ENCODE measurements at places on chromosomes 1 and 21.

DNA sequence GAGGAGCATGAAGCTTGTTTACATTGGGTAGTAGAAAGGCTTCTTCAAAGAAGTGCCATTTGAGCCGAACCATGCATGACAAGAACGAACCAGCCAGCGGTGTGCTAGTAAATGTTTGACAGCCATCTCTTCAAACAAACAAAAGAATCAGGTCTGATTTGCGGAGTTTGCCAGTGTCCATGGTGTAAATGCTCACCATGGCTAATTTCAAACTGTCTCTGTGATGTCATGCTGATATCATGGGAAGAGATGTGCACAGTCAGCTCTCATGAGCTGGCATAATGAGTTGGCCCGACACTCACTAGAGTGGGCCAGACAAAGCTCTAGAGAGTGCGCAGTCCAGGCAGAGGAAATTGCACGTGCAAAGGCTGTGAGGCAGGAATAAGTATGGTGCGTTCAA is 101.1 kb downstream of the KAZN start:
- DNase-seq, result no peak

DNA sequence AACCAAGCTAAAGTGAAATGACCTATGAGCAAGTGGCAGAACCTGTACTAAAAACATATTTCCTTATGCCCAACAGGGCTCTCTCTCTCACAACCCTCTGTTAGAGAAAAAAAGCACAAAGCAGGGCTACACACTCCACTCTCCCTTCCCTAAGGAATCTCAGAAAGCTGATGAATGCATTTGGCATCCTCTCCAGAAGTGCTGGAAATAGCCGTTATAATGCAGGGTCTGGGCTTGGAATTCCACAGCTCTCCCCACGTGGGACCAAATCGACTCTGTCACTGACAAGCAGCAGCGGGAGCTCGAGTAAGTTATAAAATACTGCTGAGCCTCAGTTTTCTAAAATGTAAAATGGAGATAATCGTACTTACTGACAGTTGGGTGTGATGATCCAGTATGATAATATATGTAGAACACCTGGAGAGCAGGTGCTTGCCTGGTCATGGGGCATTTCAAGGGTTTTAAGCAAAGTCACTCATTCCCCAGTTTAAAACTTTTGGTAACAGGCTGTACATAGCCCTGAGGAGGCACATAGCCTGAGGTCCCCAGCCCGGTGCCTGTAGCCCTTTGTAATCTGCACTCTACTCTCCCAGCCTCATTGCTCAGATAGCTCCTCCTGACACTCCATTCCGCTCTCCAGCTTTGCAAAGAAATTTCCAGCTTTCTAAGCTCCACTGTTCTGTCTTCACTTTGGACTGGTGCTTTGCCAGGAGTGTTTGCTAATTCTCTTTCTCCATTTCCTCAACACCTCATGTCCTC is 175.6 kb upstream of the DAB1 start:
- DNase-seq, result no peak

DNA sequence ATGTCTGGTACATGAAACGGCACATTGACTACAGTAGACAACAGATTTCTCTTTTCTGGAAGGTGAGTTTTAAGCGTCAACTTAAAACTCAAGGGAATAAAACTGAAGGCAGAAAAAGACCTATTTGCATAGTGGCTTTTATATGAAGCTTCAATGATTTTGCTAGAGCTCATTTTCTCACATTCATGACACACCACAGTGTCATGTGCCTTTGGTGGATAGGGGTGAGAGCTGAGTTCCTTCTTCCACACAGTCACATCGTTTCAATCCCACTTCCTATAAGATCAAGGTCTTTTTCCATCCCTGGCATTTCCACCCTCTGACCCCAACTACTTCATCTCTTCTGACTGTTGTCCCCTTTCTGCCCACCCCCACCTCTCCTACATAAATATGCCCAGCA is 31.0 kb downstream of the IL12RB2 start:
- no peak for DNase-seq

- no peak for DNase-seq
These were observed 2.4 kb downstream of the PAQR7 start for GRCh38 chr1:25873120-25873519.

DNA sequence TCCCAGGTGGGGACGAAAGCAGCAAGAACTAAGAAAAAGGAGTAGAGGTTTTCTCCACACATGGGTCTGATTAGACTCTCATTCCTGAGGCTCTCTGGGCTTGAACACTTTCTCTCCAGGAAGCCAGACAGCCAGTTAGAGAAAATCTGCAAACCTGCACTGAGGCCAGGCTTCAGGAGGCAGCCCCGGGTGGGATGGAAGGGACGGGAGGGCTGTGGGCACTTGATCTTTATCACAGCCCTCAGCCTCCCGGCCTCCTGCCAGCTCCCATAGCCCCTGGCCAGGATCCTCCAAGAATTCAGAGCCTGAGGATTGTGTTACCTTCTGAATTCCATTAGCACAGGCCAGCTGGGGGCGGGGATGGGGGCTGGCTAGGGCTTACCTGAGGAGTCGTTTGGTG is 40.1 kb downstream of the SERTAD4 start:
- peak; percentile 72 for DNase-seq

- peak; percentile 82 for DNase-seq
These were observed 81.1 kb upstream of the AK4 start for GRCh38 chr1:65066766-65067490.

GRCh38 chr1:156809711-156810366 is 6.8 kb downstream of the SH2D2A start:
- DNase-seq, result no peak

DNA sequence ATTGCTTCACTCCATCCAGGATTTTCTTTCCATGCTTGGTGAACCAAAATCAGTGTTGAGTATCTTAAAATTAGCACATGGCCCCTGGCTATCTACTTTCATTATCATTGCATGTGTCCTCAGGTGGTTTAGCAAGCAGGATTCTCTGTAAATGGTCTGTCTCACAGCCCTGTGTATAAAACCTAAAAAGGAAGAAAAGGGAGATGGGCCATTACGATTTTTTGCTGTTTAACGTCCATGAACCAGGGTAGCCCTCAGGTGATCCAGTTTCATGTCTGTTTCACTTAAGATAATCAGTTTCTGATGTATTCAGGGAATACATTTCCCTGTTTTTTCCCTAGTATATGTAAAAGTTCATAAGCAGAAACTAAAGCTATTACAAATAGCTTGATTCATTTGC is 238.2 kb downstream of the NFIA start:
- DNase-seq, result no peak

DNA sequence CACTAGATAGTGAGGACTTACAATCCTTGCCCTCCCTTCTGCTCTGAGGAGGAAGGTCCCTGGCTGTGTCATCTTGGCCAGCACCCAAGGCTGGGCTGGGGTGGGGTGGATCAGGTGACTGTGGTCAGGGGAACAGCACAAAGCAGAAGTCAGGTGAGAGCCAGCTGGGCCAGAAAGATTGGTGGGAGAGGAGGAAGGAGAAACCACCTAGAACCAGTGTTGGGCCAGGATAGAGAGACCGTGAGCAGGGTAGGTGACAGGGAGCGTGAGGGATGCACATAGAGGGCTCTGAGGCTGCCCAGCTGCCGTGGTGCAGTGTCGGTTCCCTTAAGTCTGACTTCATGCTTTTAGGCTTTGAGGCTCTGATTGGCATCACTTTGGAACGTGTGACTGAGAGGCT is 22.7 kb downstream of the NCF2 start:
- DNase-seq, result no peak
